ENCODE measurements at places on chromosomes 2 and 18.

DNA sequence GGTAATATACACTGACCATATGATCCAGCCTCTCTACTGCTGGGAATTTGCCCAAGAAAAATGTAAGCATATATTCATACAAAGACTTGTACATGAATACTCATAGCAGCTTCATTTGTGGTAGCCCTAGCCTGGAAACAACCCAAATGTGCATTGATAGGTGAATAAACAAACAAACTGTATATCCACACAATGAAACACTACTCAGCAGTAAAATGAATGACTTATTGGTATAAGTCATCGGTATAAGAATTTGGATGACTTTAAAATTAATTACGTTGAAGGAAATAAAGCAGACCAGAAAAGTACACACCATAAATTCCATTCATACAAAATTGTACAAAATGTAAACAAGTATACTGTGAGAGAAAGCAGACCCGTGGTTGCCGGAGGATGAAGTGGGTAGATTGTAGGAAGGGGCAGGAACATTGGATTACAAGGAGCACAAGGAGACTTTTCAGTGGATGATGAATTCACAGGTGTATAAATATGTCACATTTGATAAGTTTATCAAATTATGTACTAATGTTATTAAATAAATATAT, 376.7 kb downstream of the TDRD15 start:
- no peak for DNase-seq

GRCh38 chr2:136116813-136117390, 1.0 kb downstream of the CXCR4 start:
- peak; percentile 12 for DNase-seq

DNA sequence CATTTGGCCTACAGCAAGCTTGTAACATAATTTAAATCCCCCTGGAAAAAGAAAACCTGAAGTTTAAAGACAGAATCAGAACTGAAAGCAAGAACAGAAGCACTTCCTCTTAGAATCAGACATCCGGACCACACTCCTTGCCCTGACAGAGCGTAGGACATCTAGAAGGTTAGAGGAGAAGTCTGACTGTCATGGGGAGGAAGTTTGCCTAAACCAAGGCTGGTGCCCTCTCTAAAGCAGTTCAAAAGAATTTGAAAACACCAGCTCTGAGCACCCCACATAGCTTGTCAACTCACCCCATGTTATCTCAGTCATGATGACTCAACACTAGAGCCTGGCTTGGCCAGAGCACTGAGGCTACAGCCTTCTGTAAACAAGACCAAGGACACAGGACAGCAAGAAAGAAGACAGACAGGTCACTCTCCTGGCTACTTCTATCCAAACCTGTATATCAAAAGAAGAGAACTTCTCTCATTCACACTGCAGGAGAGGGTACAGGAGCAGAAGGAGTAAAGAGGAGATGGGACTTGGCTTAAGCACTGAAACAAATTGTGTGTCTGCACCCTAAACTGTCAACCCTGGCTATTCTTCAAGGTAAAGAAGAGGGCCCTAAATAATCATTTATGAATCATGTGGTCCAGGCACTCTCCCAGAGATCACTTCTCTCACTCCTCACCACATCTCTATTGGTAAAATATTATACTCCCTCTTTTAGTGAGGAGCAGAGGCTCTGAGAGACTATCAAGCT, 198.6 kb downstream of the MEMO1 start:
- peak; percentile 26 for DNase-seq

DNA sequence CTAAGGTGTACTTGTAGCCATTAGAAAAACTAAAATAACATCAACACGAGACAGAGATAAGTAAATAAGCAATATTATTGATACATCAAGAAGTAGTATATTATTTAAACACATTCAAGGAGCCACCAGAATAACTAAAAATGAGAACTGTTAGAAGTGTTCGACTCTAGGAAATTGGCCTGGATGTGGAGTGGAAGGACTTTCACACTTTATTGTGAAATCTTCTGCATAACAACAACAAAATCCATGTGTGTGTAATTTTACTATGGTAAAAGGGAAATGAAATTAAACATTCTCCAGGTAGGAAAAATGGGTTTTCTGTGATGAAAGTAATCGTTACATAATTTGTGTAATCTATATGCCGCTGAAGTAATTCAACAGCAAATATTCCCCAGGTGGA, 96.3 kb upstream of the RNF152 start:
- DNase-seq: no peak

- no peak for DNase-seq
Measured at GRCh38 chr2:166972002-166972401, 83.7 kb downstream of the XIRP2 start.

- DNase-seq: no peak
Measured at GRCh38 chr18:48351216-48352050, 57.8 kb downstream of the ZBTB7C start.

DNA sequence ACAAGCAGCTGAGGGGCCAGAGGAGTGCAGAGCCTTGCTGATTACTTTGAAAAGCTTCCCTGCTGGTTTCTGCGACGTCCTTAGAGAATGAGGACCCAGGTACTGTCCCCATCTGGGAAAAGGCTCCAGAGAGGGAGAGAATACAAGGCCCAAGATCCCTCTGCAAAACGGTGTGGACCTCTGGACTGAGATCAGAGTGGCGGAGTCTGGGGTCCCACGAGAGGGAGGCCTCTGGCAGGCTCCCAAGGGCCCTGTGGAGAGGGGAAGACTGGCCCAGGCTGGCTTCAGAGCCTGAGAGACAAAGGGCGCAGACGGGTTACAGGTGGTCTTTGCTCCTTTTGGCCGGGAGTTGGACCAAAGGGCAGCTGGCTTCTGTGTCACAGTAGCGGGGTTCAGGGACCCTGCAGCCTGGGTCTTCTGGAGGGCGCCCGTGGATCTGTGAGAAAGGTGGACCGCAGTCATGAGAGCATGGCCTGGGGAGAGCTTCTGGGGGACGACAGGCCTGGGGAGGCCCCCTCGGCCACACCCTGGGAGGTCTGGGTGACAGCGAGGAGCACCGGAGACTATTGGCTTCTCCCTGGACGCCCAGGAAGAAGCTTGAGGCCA, 805 bp downstream of the SNORC start:
- DNase-seq: no peak

DNA sequence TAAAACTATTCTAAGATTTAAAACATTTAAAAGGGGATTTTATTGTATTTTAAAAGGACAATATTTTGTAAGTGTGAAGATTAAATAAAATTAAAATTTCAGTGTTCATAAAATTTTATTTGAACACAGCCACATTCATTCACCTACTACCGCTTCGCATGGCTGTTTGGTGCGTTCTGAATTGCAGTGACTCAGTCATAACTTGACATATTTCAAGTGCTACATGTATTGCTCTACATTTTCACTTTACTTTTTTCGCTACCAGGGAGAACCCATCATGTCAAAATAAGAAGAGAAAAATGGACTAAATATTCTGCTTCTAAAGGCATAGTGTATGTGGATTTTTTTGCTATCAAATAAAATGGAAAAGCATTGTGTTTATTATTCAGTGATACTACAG, 8.7 kb downstream of the PTH2R start:
- DNase-seq: no peak

- no peak for DNase-seq
Measured at GRCh38 chr2:101094351-101094750, 56.8 kb downstream of the TBC1D8 start.

DNA sequence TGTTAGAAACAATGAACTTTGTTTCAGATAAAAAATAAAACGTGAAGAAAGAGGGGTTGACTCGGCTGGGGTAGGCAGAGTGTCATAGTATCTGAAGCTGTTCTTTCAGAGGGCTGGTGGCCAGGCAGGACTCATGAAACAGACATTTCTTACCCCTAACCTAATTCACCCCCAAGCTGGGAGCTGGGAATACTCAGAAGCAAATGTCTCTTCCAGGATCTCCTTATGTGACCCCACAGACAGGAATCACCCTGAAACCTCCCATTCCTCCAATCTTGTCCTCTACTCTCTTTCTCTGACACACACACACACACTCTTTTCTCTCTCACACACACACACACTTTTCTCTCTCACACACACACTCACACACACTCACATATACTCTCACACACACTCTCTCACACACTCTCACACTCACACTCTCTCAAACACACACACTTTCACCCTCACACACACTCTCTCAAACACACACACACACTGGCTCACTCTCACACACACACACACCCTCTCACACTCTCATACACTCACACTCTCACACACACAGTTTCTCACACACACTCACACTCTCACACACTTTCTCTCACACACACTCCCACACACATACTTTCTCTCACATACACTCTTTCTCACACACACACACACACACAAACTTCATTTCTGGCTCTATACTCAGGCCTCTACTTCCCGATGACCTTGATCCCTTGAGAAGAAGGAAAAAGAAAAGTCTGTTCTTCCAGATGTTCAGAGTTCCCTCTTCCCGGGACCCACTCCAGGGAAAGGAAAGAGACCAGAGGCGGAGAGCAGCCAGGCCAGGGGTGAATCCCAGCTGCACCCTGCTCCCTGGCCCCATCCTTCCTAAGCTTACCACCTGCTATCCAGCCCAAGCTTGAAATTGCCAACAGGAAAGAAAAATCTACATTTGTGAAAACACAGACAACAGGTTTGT, 167.7 kb downstream of the TXNL1 start:
- no peak for DNase-seq

- DNase-seq: no peak
Measured at GRCh38 chr18:13369756-13370510, 151.4 kb downstream of the LDLRAD4 start.

- no peak for DNase-seq
Measured at GRCh38 chr18:26119246-26119645, 14.4 kb upstream of the PSMA8 start.

GRCh38 chr2:85828725-85829124, 60.1 kb downstream of the ST3GAL5 start:
- no peak for DNase-seq

DNA sequence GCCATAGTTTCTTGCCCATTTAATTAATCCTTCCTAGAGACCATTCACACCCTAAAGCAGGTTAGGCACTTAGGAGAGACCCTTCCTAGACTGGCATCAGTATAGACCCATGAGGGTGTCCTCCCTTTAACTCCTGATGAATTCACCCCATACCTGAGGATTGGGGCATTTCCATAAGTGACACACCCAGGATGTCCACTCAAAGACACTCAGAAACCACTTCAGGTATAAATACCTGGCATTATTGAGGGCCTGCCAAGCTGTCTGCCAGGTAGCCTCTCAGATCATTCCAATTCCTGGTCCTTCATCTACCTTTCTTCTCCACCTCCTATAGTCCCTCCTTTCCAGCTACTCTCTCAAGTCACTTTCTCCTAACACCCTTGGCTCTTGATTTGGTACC, 57.5 kb upstream of the SLC14A2 start:
- DNase-seq: no peak

GRCh38 chr2:27720004-27720551, 51.4 kb upstream of the MRPL33 start:
- DNase-seq: peak; percentile 92

DNA sequence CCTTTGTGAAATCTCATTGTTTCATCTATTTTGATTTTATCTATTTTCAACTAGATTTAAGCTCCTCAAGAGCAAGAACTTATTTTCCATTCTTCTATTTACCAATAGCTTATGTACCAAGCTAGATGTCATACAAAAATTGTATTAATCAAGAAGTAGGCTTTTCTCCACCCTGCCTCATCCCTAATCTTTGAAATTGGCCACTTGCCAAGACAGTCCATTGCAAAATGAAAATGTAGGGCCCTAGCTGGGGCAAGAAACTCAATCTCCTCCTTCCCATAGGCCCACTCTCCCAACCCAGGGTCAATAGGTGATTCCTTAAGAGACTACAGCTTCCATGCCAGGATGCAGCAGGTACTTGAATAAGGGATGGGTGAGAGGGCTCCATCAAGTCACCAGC, 39.3 kb upstream of the STPG4 start:
- no peak for DNase-seq

GRCh38 chr2:112870841-112871835, 34.6 kb upstream of the IL1B start:
- no peak for DNase-seq

DNA sequence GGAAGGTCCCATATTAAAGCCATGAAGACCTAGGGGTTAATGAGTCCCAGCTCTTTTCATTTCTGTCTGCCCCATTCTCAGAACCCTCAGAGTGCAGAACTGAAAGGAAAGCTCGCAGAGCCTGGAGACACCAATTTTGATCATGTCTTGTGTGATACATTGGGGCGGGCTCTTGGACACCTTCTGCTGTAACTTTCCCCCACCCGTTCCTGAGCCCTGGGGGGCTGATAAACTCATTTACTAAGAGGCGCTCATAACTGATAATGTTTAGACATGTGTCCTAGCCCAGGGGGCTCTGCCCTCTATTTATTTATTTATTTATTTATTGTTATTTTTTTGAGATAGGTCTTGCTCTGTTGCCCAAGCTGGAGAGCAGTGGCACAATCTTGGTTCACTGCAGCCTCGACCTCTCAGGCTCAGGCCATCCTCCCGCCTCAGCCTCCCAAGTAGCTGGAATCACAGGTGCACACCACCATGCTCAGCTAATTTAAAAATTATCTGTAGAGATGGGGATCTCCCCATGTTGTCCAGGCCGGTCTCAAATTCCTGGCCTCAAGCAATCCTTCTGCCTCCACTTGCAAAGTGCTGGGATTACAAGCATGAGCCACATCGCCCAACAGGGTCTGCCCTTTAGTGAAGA, 72.4 kb upstream of the HAAO start:
- no peak for DNase-seq

GRCh38 chr2:166337932-166338331, 37.8 kb downstream of the SCN9A start:
- DNase-seq: no peak

DNA sequence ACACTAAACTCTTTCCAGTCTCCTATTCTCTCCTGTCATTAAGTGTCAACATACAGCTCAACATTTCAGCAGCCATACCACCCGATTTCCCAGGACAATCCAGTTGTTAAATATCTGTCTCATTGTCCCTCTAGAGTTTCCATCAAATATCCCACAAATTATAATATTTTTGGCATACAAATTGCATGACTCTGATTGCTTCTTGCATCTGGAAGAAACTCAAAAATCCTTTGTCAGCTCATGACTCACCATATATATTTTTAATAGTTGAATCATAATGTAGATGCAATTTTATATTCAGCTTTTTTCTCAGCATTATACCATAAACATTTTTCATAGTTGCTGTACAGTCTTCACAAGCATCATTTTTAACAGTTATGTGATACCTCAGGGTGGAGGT, 7.2 kb downstream of the SLC30A3 start:
- DNase-seq: peak; percentile 80

DNA sequence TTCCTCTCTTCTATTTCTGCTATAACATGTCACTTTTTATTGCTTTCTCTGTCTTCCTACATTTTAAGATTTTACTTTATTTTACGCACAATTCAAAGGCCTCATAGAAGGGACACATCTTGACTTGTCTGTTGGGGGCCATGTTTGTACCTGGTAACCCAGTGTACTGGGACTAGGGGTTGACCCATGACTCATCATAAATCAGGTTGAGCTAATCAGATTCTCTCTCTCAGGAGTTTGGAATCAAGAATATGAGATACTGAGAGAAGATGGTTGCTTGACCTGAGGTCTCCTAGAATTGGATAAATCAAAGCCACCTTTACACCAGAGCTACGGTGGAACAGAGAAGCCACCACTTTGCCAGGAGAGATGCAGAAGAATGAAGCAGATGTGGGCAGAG, 153.0 kb downstream of the UXS1 start:
- no peak for DNase-seq
